Fibroblast of skin of back (primary cell): ENCODE measurements at places on chromosomes 1 and 21.

- DNase-seq, result no peak
Measured at GRCh38 chr1:197911111-197911856, 5.9 kb upstream of the LHX9 start.

- DNase-seq, result no peak
Measured at GRCh38 chr1:65237503-65237902, 71.8 kb upstream of the DNAJC6 start.

GRCh38 chr1:172351346-172351745 is 69.1 kb upstream of the C1orf105 start:
- no peak for DNase-seq

DNA sequence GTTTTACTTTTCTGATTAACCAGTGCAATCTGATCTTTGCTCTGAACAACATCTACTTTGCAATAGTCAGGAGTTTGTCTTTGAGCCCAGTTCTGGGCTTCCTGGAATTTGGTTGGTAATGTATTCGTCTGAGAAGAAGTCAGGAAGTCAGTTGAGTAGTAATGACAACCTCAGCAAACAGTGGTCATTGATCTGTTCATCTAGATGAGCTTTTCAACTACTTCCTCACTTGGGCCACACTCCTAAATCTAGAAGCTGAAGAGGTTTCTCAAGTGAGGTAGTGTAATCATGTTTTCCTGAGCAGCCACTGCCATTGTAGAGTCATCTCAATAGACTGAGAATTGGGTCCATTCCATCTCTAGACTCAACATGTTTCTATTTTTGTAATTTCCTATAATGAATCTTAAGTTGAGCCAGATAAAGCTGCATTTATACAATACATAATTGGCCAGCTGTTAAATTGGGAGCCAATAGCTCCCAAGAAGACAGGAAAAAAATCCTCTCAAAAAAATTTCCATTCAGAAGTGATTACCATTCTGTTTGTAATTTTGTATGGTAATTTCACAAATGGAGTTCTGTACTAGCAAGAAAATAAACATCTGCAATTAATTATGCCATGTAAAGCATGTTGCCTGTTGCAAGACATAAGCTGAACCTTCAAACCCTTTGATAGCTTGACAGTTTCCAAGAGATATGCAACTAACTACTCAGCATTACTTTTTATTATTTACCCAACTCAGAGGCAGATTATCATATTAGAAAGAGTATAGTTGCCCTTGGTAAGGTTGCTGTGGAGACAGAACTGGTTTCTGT is 49.6 kb downstream of the WDR64 start:
- no peak for DNase-seq

- DNase-seq, result no peak
Measured at GRCh38 chr1:109104364-109105151, 9.4 kb upstream of the ELAPOR1 start.

GRCh38 chr1:60280819-60281218 is 207.2 kb upstream of the C1orf87 start:
- no peak for DNase-seq

DNA sequence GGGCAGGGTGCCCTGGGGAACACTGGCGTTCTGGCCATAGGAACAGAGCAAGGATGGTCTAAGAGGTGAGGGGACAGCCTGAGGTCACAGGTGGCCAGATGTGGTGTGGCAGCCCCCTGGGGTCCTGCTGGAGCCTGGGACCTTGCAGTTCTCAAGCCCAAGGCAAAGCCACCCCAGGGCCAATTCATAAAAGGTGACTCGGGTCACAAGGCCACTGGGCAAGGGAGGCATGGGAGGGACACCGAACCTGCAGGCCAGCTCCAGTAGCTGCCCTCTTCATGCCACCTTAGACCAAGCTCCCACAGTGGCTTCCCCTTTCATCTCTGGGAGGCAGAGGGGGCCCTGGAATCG is 19.3 kb downstream of the TNFRSF25 start:
- no peak for DNase-seq

DNA sequence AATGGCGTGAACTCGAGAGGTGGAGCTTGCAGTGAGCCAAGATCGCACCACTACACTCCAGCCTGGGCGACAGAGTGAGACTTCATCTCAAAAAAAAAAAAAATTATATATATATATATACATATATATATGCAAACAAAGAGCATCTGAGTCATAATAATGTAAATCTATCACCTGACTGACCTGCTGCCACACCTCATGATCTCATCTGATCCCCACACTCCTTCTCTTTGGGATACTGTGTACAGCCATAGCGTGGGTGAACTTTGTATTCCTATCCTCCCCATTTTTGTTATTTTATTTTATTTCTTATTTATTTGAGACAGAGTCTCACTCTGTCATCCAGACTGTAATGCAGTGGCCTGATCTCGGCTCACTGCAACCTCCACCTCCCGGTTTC is 2.6 kb upstream of the HDAC1 start:
- no peak for DNase-seq

GRCh38 chr1:239868058-239868832 is 223.4 kb upstream of the FMN2 start:
- DNase-seq, result no peak

- peak; percentile 62 for DNase-seq
Measured at GRCh38 chr1:234729561-234730474, 119.8 kb upstream of the IRF2BP2 start.

DNA sequence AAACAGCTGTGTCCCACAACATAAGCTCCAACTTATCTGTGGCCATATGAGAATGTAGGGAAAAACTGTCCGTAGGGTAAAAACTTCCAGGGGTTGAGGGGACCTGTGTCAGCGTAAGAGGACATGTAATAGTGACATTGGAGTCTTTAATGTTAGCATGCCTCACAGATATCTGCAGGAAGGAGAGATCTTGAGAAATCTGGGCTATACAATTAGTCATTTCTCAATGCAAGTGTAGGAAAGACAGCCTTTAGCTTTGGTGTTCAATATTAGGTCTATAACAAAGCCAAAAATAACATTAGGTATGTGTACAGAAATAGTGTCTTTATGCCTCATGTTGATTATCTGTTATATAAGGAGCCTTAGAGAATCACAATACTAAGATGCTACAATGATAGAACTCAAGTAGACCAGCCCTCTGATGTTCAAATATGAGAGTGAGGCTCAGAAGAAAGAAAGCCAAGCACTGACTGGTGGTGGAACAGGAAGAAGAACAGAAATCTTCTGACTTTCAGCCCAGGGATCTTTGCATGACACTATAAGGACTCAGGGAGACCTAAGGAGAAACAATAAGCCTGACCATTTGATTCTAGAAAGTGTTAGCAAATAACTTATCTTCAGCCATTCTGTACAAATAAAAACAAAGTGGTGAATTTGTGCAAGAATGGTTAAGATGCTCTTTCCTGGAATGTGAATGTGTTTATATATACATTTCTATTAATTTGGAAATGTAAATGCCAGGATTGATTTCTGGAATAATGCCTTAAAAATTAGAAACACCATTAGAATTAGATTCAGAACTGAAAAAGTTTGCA is 152.6 kb downstream of the ZC3H11B start:
- no peak for DNase-seq

- peak; percentile 65 for DNase-seq
Measured at GRCh38 chr1:202852163-202852904, 36.6 kb downstream of the RABIF start.

GRCh38 chr1:213698092-213698702 is 289.6 kb upstream of the PROX1 start:
- DNase-seq, result no peak

- no peak for DNase-seq
Measured at GRCh38 chr1:98797506-98797905, 136.0 kb downstream of the SNX7 start.

DNA sequence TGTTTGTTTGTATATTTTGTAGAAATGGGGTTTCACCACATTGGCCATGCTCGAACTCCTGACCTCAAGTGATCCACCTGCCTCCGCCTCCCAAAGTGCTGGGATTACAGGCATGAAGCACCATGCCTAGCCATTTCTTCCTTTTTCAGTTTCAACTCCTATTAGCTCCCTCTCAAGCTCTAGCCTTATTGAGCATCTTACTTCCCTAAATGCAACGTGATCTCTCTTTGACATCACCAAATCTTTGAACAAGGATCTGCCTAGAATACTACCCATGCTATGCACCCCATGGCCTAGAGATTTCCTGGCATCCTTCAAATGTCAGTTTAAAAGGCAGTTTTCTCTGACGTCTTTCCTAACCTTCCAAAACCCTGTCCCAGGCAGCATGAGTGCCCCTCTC is 91.1 kb upstream of the NR5A2 start:
- DNase-seq, result no peak

DNA sequence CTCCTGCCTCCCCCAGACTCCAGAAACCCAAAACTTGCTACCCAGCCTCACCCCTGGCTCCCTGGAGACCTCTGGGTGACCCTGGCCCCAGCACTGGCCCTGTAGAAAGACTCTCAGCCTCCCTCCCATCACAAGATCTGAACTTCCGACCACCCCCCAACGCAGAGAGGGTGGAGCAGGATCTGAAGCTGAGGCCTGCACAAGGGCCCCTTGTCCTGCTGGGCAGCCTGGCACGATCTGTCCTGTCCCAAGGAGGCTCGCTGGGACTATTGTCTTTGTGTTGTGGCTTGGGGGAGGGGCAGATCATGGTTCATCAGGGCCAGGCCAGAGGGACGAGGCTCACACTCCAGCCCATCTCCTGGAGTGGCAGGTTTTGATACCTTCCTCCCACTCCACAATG is 20.0 kb downstream of the PHLDA3 start:
- DNase-seq, result no peak

DNA sequence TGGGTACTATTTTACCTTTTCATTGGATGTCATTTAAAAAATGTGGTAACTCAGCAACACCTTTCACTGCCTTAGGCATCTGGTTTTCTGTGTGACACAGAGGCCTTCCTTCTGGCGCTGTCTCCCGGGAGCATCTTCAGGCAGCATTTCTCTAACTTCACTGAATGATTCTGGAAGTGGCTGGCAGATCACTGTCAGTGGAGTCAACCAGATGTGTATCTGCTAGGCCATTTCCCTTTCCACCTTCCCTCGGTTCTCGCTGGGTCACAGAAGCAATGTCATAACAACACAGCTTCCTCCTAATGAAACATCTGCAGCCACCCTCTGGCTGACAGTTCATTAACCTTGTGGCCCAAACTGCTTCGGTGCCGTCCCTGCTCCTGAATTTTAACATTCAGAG is 137.8 kb downstream of the KIF26B start:
- no peak for DNase-seq

GRCh38 chr1:67166196-67166595 is at the start of gene IL23R:
IL23R (plus strand) TSS chr1:67166454; CDS start chr1:67168121, 1,667 bp downstream.
- no peak for DNase-seq

DNA sequence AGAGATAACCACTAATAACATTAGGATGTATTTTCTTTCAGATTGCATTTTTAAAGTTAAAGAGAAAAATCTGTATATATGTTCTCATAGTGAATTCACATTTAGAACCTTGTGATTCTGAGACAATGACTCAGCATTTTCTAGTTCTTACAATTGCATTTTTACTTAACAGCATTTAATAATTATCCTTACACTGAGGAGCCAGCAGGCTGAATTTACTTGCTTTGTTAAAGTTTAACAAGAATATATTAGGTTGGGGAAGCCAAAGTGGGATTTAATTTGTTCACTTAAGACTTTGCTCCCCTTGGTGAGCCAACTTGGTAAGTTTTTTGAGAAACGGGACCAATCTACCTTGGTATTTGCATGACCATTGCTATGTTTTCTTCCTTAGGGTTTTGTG is 4.5 kb downstream of the PATJ start:
- DNase-seq, result peak; percentile 43

DNA sequence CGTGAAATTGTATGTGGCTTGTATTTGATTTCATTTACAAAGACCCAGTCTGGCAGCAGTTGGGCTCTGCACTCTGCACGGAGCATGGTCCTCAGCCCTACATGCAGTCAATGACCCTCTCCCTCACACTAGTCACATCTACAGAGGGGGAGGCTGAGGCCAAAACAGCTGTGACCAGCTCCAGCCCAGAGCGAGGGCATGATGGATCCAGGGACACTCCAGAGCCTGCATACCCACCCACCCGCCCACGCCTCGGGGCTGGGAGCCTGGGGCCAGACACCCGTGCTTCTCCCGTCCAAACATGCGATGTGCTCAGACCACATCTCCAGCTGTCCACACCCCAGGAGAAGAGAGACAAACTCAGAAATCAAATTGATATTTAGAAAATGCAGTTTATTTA is 14.0 kb upstream of the PRDM16 start:
- no peak for DNase-seq

DNA sequence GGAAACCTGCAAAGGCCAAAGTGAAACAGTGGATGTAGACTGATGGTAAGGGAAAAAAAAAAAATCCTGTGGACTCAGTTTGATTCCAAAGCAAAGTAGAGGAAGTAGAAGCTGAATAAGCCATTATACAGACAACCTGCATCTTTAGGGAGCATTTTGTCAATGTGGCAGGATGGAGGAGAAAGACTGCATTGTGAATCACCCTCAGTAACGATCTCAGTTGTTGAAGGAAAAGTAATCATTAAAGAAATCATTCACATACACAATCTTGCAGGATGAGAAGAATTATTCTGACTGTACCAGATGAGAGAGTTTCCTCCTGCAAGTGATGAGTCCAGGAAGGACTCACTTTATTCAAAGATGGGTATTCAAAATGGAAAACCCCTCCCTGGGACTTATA is 45.1 kb upstream of the TRIM67 start:
- DNase-seq, result no peak

DNA sequence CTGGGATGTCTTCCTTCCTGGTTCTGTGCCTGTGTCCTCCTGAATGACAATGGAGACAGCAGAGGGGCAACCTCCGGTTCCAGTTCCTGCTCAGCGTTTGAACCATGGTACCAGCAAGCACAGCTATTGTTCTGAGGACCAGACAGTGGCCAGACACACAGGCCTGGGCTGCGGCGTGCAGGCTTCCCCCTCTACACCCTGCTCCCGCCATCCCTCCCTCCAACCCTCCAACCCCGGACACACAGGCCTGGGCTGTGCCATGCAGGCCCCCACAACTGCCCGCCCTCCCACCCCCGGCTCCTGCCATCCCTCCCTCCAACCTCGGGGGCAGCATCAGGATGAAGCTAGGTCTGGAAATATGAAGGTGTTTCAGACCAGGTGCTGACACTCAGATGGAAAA is 5.6 kb upstream of the MEGF6 start:
- DNase-seq, result no peak
